GM23248 (cell line): ENCODE measurements at places on chromosomes 7 and 10.
A peak's percentile ranks its signal among the peaks of the same experiment; 100 is the strongest.

DNA sequence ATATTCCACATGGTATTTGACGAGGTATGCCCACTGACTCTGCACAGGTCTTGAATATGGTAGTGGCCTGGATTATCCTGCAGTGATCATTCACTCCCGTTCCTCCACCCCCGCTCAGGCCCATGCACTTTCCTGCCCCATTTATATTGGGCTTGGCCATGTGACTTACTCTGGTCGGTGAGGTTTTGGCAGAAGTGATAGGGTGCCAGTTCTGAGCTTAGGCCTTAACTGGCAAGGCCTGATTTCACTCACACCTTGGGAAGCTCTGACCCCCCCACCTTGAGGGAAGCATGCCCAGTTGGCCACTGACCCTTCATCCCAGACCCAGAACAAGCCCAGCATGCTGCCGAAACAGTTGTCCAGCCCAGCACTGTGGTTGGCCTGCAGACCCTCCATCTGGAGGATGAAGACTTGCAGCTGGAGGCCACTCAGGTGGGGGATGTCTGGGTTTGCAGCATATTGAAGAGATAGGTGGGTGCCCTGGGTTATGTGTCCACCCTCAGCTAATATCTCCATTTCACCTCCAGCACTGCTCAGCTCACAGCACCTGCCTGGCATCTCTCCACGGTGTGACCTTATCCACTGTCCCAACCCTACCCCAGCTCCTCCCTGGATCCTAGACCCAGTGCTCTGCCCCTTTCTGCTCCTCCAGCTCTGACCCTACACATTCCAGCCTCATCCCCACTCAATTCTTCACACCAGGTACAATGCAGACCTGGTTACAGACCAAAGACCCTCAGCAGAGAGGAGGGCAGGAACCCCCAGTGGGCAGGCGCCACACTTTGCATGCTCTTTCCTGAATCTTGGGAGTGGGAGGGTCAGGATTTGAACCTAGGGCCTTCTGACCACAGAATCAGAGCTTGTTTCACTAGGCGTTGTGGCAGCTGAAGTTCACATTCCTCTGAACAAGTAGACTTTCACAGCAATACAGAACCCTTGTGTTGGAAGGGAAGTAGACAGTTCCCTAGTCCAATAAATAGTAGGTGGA is 138.1 kb upstream of the CHST15 start:
- no peak for DNase-seq

DNA sequence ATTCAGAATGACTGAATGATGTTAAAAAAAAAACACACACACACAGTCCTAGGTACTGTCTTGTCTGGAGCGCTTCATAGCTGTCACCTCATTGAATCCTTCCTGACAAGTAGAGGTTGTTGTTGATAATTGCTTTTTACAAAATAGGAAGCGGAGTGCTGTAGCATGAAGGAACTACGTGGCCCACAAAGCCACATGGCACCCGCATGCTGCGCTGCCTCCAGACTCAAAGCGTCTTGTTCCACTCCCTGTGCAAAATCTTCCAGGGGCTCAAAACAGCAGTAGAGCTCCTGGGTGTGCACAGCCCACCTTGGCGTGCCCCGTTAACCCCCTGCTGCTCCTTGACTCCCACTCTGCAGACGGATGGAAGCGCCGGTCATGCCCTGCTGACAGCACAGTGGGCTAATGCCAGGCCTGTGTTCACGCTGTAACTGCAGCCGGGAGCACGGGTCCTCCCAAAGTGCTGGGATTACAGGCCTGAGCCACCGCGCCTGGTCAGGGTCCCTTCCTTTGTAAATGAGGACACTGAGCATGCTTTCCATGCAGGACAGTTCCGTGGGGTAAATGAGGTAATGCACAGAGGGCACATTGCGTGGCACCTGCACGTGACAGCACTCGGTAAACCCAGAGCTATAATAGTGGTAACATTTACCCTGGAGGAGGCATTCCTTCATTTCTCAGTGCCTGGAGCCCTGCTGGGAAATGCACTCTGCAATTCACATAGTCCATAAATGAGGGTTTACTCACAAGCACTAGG is 91.1 kb upstream of the GNA12 start:
- no peak for DNase-seq

GRCh38 chr7:92682330-92682729 is 92.1 kb upstream of the FAM133B start:
- no peak for DNase-seq

DNA sequence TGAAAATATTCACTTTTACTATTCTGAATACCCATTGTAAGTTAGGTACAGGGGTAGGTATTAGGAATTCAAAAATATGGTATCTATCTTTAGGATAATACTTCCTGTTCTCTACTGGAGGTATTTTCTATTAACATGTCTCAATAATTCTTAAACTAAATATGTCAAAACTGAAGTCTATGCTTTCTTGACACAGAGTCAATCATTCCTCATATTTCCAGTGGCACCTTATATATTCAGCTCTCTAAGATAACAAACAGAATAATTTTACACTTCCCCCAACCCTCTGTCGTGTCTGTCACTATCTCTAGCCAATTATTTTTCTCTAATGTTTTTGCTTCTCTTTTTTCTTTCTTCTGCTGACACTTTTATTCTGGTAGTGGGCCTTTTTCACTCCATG is 138.9 kb downstream of the TMEM26 start:
- DNase-seq, result no peak

DNA sequence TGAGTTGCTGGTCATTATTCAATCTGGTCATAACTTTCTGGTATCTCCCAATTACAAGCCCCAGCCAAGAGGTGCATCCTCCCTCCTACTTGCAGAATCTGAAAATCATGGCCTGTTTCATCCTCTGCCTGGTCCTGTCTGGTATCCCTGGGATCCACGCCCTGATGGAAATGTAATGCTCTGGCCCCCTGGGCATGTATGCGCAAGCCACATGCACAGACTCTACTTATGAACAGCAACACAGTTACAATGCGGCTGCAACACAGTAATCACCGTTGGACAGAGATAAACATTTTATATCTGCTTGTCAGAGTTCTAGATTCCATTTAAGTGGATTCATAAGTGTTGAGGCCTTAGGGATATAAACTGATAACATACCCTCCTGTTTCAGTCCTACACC is 117.8 kb upstream of the ABI1 start:
- DNase-seq, result no peak

- DNase-seq, result no peak
Observed at GRCh38 chr7:76375251-76375650, 16.5 kb upstream of the YWHAG start.

DNA sequence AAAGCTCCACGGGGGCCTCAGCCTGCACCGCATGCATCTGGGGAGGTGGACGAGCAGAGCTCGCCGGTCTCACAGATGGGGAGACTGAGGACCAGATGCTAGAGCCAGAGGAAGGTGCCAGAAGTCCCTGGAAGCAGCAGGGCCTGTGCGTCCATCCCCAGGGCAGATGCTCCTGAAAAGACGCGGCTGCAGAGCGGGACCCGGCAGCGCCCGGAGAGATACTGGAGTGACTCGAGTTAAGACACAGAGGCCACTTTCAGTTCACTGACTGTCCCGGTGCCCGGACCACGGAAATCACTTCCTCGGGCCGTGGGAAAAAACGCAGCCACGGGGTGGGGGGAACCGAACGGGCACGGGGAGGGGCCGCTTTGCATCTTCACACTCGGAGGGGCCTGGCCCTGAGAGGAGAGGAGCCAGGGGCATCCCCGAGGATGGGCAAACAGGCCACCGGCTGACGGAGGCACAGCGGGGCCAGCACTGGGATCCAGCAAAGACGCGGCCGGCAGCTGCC is 85.4 kb downstream of the FOXL3 start:
- DNase-seq, result no peak

- no peak for DNase-seq
Observed at GRCh38 chr10:22874189-22874854, 53.5 kb upstream of the ARMC3 start.

DNA sequence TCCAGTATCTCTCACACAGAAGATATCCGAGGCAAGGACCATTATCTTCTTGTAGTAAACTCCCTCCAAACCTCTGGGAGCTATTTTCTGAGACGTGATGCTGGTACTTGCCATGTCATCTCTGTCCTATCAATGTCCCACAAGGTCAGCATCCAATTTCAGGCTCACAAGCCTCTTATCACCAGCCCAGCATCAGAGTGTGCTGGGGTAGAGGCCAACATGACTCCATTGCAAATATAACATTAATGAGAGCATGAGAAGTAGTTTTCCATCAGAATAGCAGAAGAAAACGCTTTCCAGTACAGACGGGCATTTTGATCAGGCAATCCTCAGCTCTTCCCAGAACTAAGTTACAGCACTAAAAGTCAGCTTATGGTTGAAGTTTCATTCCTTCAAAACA is 5.6 kb downstream of the MORN4 start:
- no peak for DNase-seq

DNA sequence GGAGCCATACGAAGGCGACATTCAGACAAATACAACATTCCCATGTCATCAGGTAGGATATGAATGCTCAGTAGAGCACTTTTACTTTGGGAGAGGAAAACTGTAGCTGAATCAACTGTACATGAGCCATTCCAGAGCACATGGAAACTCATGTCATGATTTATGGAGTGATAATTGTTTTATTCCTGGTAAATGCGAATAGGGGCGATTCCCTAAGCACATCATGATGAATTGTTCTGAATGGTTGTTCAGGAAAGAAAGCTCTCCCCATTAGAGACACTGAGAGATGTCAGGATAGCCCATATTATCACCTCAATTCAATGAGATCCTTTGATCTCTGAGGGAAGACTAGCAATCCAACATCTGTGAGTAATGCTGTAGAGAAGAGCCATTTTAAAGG is 243.6 kb downstream of the FOXP2 start:
- no peak for DNase-seq

- DNase-seq, result peak; percentile 72
Observed at GRCh38 chr10:74223755-74224529, 72.9 kb downstream of the ADK start.

DNA sequence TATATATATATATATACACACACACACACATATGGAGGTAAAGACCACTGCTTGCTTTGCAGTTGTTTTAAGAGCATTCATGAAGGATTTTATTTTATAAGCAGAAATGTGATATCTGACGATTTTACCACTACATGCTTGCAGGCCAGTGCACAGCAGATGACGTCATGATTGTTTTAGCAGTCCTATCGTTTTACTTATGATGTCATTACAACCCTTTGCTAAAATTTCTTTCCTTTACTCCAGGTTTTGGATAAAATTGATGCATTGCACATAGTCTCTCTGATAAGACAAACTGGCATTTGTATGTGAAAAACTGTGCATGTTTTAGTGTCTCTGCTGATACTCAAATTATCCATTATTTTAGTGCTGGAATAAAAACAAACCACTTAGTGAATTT is 9.2 kb downstream of the EGFR start:
- peak; percentile 61 for DNase-seq

DNA sequence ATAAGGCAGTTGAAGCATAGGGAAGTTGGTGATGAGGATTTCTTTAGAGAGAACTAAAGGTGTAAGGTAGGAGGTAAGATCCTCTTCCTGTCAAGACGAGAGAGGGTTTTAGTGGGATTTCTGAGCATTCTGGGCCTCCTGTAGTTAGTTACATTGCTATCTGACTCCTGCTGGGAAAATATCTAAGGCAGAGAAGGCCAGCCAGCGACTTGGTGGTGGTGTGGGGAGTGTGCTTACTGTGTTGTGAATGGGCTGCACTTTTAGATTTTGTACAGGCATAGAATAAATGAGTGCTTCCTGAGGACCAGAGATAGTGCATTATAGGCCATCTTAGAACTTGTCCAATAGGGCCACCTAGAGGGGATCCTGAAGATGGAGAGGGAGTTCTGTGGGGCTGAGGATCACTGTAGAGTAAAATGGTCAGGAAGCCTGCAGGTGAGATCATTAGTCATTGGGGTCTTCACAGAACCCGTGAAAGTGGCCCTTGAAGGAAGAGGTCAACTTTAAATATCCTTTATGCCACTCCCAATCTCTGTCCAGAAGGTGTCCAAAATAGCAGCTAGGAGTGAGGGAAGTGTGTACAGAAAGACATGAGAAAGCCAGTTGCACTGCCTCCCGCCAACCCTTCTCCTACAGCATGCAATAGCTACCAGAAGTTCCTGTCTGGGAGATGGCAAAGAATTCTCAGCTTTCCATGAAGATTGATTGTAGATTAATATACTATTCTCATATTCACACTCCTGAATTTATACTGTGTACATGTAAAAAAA is 266.6 kb downstream of the POLR1F start:
- DNase-seq, result peak; percentile 76

- DNase-seq, result no peak
Observed at GRCh38 chr10:96706331-96706853, 13.9 kb downstream of the PIK3AP1 start.

DNA sequence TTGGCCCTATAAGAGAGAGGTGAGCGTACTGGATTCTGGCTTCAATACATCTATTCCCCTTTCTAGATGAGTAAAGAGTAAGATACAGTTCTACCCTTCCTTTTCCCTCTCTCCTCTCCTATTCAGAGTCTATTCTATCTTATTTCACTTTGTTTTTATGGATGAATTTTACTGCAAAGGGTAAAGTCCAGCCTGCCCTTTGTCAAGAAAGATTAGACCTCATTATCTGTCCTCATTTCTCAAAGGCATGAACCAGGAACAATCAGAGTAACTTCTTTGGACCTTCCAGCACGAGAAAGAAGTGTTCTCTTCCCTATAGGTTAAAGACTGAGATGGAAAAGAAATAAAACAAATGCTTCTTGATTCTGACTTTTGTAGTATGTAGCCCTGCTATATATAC is 239.0 kb downstream of the PRKG1 start:
- DNase-seq, result no peak

GRCh38 chr7:1241258-1241602 is 8.6 kb downstream of the UNCX start:
- no peak for DNase-seq

DNA sequence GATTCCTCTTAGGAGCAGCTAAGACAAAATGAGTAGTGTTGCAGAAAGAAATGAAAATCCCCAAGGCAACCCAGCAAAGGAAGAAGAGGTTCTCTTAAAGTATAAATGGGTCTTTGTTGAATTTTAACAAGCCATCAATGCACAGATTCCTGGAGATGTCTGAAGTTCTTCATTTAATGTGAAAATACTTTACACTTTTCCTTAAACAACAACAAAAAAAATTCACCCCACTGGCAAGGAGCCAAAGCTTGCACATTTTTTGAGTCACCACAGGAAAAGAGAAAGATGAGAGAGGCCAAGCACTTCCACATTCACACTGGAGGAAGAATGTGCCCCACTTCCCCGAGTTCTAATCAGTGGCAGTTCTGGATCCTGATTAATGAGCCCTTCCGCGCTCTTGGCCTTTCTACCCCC is 286.4 kb upstream of the MEOX2 start:
- DNase-seq, result peak; percentile 41

GRCh38 chr7:13198727-13199126 is 511.3 kb downstream of the ARL4A start:
- DNase-seq, result peak; percentile 36

DNA sequence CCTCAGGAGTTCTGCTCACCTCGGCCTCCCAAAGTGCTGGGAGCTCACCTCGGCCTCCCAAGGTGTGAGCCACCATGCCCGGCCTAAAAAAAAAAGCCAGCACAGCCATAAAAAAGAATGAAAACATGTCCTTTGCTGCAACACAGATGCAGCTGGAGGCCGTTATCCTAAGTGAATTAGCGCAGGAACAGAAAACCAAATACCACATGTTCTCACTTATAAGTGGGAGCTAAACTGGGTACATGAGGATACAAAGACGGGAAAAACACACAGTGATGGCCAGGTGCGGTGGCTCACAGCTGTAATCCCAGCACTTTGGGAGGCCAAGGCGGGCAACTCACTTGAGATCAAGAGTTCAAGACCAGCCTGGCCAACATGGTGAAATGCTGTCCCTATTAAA is 20.9 kb downstream of the PSPH start:
- no peak for DNase-seq
